Stimulated activated CD4-positive, alpha-beta T cell treated with anti-CD3 and anti-CD28 coated beads, Interleukin-15, amount 100 ng/mL, for 24 hours (primary cell): ENCODE measurements at places on chromosomes 12 and 14.

DNA sequence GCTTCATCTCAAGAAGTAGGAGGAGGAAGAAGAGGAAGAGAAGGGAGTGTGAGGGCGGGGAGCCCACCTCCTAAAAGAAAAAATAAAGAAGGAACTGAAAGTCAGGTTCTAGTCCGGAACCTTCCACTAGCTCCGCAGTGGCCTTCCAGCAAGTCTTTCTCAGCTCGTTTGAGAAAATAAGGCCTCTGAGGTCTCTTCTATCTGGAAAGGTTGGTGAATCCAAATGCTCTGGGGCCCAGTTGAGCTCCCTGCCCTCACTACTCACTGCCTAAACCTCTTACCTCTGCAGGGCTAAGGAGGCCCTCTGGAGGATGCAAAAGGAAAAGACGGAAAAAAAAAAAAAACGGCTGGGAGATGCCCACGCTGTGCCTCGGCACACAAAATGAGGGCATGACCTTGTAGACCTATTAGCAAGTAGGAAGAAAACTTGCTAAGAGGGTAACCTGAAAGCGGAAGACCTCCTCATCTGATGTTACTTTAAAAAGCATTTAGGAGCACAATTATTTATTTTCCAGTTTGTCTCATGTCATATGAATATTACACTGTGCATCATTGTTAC, 35.9 kb downstream of the FBLN5 start:
- peak; percentile 47 for DNase-seq

GRCh38 chr12:121806546-121807423, 3.0 kb downstream of the SETD1B start:
- DNase-seq = peak; percentile 11

- no peak for DNase-seq
Observed at GRCh38 chr14:73266317-73266716, 29.0 kb downstream of the PAPLN start.

DNA sequence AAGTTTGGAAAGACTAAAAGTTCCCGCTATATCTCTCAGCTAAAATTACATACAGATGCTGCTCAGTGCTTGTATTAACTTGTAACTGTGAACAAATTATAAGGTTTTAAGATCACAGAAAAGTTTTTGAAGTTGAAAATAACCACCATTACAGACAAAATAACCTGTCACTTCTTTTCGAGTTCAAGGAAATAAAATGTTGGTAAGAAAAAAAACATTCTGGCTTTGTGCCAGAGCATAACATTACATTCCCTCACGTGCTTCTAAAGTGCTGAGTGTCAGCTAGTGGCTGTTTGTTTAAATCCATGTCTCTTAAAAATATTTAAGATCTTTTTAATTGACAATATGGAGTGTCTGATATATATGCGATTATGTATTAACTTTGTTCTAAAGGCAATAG, 27.2 kb upstream of the ADAMTS20 start:
- DNase-seq = no peak

DNA sequence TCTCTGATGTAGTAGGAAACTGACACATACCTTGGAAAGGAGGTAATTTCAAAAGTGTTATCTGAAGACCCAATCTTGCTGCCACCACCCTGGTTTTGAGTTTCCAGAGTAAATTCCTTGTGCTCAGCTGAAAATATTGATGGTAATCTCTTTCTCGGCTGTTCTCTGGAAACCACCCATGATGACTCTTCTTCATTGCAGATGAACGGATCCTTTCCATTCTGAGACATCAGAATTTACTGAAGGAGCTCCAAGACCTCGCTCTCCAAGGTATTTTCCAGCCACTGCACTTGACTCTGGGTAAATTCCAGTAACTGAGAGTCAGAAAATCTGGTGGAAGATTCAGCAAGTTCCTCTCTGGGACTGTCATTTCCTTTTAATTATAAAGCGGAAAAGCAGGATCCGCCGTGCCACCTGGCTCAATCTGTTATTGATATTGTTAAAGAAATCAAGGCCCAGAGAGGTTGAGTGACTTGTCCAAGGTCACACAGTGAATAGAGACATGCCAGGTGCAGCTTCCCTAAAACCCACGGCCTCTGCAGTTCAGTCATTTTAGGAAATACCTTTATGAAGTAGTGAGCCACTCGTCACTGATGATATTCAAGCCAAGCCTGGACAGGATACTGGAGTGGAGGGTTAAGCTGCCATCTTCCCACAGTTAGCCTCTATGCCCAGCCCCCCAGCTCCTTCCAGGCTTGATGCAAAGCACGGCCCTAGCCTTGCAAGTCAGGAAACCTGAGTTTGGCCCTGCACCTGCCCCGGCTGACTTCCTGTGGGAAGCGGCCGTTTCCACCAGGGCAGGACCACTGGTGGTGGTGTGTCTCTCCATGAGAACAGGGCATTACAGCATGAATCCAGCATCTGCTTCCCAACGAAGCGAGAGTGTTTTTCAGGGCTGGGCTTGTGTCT, 4.7 kb downstream of the CHGA start:
- no peak for DNase-seq

- no peak for DNase-seq
Observed at GRCh38 chr14:77520555-77520954, 21.9 kb upstream of the ISM2 start.

GRCh38 chr12:91604897-91605296, 422.3 kb upstream of the DCN start:
- no peak for DNase-seq

DNA sequence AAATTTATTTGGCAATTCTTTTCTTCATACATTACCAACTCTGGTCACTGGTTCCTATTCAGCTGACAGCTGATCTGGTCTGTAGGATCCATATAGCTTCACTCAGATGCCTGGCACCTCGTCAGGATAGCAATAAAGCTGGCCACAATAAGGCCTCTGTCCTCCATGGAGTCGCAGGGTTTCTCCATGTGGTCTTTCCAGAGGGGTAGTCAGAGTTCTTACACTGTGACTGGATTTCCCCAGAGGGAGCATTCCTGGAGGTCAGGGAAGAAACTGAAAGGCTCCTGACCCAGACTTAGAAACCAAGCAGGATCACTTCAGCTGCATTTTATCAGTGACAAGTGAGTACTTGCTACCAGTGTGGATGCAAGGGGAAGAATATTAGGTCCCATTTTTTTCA, 34.9 kb upstream of the SIX1 start:
- DNase-seq = no peak

DNA sequence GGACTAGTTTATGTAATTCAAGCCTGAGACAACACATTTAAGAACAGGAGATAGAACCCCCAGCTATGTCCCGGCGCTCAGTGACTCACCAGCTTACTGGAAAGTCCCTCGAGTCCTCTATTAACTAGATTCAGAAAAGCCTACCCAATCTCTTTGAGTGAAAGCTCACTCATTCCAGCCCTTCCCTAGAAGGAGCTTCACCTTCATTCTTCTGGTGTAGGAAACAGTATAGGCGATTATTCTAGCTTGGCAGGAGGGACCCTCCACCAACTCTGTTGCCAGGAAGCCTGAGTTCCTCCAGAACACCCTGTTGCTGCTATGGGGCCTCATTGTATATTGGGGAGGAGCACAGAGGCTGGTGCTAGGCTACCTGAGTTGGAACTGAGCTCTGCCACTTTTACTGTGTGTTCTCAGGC, 57.2 kb upstream of the AEBP2 start:
- peak; percentile 60 for DNase-seq

- no peak for DNase-seq
Observed at GRCh38 chr12:45546545-45546944, 183.0 kb upstream of the ARID2 start.
